ENCODE measurements at places on chromosomes 4 and X. TPM values are rescaled to one million over a fixed set of nuclear protein-coding genes. Genes with fewer than 3 reads are reported as not detected.
A peak's percentile ranks its signal among the peaks of the same experiment; 100 is the strongest.

Gene NWD2
- total RNA-seq: 0.64 TPM

Gene CTAG1A
- total RNA-seq: not detected

Gene GAGE12F
- total RNA-seq: not detected

- no peak overlapping the region for H3K27ac ChIP-seq
- no peaks in the 10 kb centered on the region for H3K36me3 ChIP-seq
- H3K4me1 ChIP-seq: no peaks in the 10 kb centered on the region
- DNase-seq: no peak
- no peaks in the 10 kb centered on the region for H3K27me3 ChIP-seq
Measured at GRCh38 chr4:16844816-16845586, 53.4 kb downstream of the LDB2 start.

- H3K4me3 ChIP-seq: no peak overlapping the region
- H3K27me3 ChIP-seq: no peaks in the 10 kb centered on the region
- H3K36me3 ChIP-seq: no peaks in the 10 kb centered on the region
- DNase-seq: no peak
- H3K4me1 ChIP-seq: no peaks in the 10 kb centered on the region
- H3K27ac ChIP-seq: no peak overlapping the region
Measured at GRCh38 chr4:86338521-86338920, 21.3 kb downstream of the MAPK10 start.

DNA sequence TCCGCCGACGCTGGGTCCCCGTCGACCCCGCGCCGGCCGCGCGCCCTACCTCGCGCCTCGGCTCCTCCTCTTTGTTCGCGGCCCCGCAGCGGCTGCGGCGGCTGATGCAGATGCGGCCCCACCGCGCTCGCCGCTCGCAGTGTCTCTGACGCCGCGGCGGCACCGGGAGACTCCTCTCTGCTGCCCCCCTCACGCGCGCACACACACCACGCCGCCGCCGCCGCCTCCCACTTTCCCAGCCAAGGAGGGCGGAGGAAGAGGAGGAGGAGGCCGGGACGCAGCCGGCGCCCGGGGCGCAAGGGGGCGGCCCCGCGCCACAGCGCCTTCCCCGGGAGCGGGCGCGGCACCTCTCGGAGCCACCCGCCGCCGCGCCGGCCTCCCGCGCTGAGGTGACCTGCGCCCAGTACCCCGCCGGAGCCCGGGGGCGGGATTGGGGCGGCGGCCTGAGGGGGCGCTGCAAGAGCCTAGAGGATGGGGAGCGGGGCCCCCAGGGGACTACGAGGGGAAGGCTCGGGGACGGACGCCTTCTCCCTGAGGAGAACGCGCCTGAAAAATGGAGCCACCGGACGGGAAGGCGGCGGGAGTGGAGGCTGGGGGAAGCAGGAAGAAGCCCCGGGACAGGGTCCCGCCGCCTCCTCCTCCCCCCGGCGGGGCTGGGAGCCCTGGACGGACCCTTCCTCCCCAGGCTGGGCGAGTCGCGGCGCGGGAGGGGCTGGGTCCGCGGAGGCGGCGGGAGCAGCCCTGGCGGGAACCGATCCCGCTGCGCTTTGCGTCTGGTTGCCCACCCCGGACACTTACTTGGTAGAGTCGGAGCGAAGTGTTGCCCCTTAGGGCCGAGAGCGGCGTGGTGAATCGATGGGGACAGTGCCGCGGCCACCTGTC, at the start of gene SH3RF1:
SH3RF1 (minus strand) TSS at position 147 of the 882 bp plus-strand sequence. CDS start 1,744 bp downstream, outside the sequence.
- H3K27me3 ChIP-seq: no peaks in the 10 kb centered on the region
- peak within 1 kb of the TSS; percentile 98 for H3K27ac ChIP-seq
- H3K36me3 ChIP-seq: no peaks in the 10 kb centered on the region
- DNase-seq: peak; percentile 63

- H3K27ac ChIP-seq: no peak overlapping the region
- DNase-seq: no peak
- no peaks in the 10 kb centered on the region for H3K36me3 ChIP-seq
- H3K4me3 ChIP-seq: no peak overlapping the region
Measured at GRCh38 chr4:145665773-145666172, 14.2 kb upstream of the C4orf51 start.

Gene RBMXL3
- total RNA-seq: not detected

Gene EDNRA
- total RNA-seq: 31.4 TPM

Gene TREX2
- total RNA-seq: 0.21 TPM

DNA sequence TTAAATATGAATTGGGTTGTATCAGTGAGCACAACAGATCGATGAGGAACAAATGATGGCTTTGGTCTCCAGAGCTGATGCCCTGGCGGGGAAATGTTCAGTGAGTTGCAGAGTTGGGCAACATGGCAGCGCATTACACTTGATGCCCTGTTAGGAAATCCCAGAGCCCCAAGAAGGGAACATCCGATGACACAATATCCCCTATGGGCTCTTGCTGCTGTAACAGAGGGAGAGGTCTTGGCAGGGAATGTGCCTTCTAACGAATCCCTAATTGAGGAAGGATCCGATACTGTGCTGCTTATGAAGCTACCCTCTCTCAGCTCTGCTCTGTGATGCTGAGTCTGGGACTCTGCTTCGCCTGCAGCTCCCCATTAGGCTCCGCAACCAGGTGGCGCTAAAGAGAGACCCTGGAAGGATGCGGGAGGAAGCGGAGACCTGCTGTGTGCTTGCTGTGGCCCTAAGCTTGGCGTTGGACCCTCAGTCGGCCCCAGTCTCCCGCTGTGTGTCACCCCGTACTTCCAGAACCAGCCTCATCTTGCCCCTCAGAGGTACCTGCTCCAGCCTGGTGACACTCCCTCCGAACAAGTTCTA, 38.9 kb downstream of the PDHA1 start:
- no peaks in the 10 kb centered on the region for H3K4me1 ChIP-seq
- DNase-seq: no peak
- H3K27me3 ChIP-seq: no peaks in the 10 kb centered on the region
- H3K36me3 ChIP-seq: no peaks in the 10 kb centered on the region
- H3K27ac ChIP-seq: no peak overlapping the region
- H3K4me3 ChIP-seq: no peak overlapping the region

DNA sequence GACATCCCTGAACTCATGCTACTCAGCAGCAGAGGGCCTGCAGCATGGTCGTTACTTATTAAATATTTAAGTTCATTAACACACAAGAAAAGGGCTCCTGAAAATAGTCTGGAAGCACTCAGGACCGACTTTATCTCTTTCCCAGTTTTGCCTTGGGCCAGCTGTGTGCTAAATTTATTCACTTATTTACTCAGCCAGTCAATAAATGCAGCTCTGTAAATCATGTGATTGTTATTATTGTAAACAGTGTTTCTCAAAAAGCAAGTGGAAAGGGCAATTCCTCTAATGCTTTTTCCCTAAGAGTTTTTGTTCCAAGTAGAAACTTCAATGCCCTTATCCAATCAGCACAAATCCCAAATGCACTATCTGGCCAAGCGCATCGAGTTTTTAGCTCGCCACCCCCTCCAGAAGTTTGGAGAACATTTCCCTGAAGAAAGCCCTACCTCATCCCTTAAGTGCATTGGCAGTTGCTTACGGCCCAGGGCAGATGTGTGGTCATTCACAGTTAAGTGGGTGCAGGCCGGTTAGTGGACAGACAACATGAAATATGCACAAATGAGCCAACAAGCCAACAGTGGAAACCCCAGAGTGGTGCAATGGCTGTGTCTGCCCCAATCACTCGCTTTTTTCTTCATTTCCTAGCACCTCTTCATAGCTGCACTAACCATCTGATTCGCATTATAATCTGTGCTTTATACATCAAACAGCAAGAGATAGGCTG, 125.8 kb downstream of the SMIM20 start:
- no peak overlapping the region for H3K27ac ChIP-seq
- H3K4me3 ChIP-seq: no peak overlapping the region
- H3K36me3 ChIP-seq: no peaks in the 10 kb centered on the region
- H3K27me3 ChIP-seq: no peaks in the 10 kb centered on the region
- H3K4me1 ChIP-seq: no peaks in the 10 kb centered on the region

DNA sequence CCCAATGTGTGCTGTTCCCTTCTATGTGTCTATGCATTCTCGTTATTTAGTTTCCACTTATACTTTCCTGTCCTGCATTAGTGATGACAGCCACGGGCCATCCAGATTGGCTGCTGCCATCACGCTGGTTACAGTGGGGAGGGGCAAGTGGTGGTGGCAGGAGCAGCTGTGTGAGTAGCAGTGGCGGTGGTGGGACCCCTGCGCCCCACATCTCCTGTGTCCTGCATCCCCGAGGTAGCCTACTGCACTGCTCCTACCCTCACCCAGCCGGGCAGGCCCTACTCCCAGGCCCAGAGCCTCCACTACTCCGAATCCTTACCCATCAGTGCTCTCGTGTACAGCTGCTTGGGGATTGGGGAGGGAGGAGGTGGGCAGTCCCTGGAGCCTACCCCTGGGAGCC, 798.7 kb upstream of the AGA start:
- no peaks in the 10 kb centered on the region for H3K27me3 ChIP-seq
- H3K36me3 ChIP-seq: no peaks in the 10 kb centered on the region
- no peak overlapping the region for H3K27ac ChIP-seq
- no peak overlapping the region for H3K4me3 ChIP-seq
- DNase-seq: no peak

GRCh38 chr4:7213807-7214206, 21.5 kb downstream of the SORCS2 start:
- H3K27me3 ChIP-seq: no peaks in the 10 kb centered on the region
- no peak for DNase-seq
- no peak overlapping the region for H3K27ac ChIP-seq
- H3K4me3 ChIP-seq: no peak overlapping the region

DNA sequence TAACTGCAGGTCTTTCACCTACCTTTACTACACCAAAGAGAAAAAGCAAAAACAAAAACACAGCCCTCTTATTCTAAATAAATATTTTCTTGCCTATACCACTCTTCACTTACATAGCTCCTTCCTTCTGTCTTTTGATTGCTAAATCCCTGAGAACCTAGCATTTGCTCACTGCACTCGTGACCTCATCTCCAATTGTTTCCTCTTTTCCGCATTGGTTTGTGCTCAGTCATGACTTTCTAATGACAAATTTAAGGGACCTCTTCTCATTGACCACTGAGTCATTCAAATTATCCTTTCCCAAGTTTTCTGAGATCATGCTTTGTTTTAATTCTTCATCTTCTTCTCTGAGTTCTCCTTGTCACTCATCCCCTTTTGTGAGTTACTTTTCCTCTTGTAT, 1697.1 kb downstream of the STIM2 start:
- no peaks in the 10 kb centered on the region for H3K36me3 ChIP-seq
- no peak for DNase-seq
- no peaks in the 10 kb centered on the region for H3K4me1 ChIP-seq
- H3K27ac ChIP-seq: no peak overlapping the region
- no peaks in the 10 kb centered on the region for H3K27me3 ChIP-seq

DNA sequence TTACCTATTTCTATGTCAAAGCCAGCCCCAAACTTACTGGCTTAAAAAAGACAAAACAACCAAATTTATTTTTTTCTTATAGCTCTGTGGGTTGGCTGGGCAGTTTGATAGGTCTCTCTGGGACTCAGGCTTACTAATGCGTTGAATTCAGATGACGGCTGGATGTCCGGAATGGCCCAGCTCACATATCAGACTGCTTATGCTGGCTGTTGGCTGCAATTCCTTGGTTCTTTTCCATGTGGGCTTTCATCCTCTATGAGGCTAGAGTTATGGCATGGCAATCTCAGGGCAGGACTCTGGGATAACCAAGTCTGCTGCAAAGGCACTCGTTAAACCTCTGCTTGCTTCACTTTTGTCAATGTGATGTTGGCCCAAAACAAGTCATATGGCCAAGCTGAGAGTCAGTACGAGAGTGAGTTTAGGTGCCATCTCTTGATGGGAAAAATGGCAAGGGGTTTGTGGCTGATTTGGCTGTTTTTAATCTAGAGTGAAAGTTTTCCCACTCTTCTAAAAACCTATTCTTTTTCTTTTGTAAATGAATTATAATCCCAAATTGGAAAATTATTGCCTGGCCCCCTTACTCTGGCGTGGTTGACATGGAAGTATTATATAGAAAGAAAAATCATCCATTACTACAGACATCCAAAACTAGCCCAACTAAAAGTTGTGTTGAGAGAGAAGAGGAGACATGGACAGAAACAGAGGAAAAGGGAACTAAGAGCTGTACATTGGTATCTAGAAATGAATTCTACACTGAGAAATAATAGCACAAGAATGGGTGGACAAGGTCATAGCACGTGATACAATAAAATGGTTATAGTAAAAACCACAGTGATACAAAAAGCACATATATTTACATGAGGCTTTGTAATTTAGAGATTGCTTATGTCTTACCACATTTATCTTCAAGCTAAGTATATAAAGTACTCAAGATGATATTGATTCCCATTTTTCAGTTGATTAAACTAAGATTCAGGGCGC, 6.6 kb downstream of the PRIMPOL start:
- H3K4me1 ChIP-seq: no peaks in the 10 kb centered on the region
- no peaks in the 10 kb centered on the region for H3K27me3 ChIP-seq
- H3K27ac ChIP-seq: peak overlapping the region; percentile 21
- peaks cover 5% of the 10 kb centered on the region for H3K36me3 ChIP-seq
- no peak overlapping the region for H3K4me3 ChIP-seq

GRCh38 chrX:133390676-133391075, 24.6 kb downstream of the GPC4 start:
- H3K27ac ChIP-seq: no peak overlapping the region
- H3K27me3 ChIP-seq: no peaks in the 10 kb centered on the region
- no peaks in the 10 kb centered on the region for H3K4me1 ChIP-seq
- no peak overlapping the region for H3K4me3 ChIP-seq

Gene HPSE
- total RNA-seq: 1.7 TPM

- H3K27ac ChIP-seq: no peak overlapping the region
- no peaks in the 10 kb centered on the region for H3K4me1 ChIP-seq
- no peaks in the 10 kb centered on the region for H3K36me3 ChIP-seq
Measured at GRCh38 chrX:39117101-39117500, 315.8 kb downstream of the MID1IP1 start.

DNA sequence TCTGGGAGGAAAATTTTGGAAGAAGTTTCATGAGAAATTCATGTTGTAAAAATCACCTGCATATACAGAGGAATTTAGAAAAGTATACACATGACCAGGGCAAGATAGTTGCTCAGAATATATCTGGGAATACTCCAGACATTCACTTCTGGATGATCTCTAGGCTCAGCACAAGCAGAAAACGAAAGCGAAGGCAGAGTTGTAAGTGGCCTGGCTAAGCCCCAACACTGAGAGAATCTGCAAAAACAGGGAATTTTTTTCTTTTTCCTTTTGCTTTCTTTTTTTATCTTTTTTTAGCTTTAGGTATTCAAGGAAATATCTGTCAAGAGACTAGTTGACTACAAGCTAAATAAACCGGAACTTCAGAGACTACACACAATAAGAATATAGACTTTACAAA, 207.2 kb downstream of the FGF13 start:
- H3K4me3 ChIP-seq: peak overlapping the region; percentile 8
- no peaks in the 10 kb centered on the region for H3K36me3 ChIP-seq
- no peaks in the 10 kb centered on the region for H3K4me1 ChIP-seq
- no peak for DNase-seq

DNA sequence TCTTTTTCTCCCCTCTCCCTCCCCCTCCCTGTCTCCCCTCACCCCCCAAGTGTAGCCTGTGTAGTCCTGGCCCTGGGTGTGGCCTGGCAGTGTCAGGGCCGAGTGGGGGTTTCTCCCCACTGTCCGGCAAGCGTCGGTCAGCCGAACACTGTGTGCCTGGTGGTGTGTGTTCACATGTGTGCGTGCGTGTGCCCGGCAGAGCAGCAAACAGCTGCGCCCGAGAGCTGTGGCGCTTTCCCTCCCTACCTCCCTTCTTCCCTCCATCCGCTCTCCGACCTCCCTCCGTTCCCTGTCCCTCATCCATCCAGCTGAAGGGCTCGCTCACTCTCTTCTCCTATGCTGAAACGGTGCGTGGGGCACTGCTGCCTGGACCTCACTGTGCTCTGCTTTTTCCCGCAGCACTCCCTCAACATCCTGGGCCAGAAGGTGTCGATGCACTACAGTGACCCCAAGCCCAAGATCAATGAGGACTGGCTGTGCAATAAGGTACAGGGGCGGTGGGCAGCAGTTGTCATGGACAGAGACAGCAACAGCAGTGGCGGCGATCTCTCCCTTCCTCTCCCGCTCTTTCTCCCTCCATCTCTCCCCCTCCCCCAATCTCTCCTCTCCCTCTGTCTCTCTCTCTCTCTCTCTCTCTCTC, 17.4 kb upstream of the UBA1 start:
- H3K27ac ChIP-seq: no peak overlapping the region
- H3K36me3 ChIP-seq: peaks cover 84% of the 10 kb centered on the region
- no peak overlapping the region for H3K4me3 ChIP-seq
- H3K27me3 ChIP-seq: no peaks in the 10 kb centered on the region

Gene DKK2
- total RNA-seq: 10.3 TPM
